Stimulated activated CD8-positive, alpha-beta memory T cell treated with anti-CD3 and anti-CD28 coated beads, Interleukin-12 subunit alpha, Interleukin-12 subunit beta, amount 100 ng/mL, for 1 hour (primary cell): ENCODE measurements at places on chromosomes 5 and 9.

GRCh38 chr5:95153511-95153910 is 131.4 kb downstream of the MCTP1 start:
- no peak for DNase-seq

DNA sequence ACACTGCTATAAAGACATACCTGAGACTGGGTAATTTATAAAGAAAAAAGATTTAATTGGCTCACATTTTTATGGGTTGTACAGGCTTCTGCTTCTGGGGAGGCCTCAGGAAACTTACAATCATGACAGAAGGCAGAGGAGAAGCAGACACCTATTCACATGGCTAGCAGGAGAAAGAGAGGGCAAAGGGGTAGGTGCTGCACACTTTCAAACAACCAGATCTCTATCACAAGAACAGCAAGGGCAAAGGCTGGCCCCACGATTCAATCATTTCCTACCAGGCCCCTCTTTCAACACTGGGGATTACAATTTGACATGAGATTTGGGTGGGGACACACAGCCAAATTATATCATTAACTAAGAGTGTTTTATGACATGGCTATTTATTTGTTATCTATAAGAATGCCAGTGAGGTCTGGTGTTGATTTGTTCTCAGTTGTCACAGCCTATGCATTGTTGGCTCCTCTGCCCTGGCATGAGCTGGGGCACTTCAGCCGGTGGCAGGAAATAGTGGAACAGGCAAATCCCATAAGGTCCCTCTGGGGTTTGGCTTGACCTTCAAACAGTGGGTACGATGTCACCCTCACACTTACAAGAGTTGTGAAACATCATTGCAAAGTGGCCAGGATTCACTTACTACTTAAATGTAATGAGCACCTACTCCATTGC is 44.1 kb downstream of the SPARC start:
- no peak for DNase-seq

DNA sequence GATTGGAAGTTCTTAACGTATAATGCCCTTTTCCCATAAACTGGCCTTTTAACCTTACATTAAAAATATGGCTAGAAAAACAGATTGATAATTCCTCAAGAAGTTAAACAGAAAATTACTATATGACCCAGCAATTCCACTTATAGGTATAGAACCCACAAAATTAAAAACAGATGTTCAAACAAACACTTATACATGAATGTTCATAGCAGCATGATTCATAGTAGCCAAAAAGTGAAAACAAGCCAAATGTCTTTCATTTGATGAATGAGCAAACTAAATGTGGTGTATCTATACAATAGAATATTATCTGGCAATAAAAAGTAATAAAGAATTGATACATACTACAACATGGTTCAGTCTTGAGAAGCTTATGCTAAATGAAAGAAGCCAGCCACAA is 35.5 kb downstream of the POU5F2 start:
- DNase-seq: no peak

- DNase-seq: no peak
Observed at GRCh38 chr5:141878186-141878710, at the start of gene PCDH1. TSS of gene PCDH1 (minus strand) at chr5:141878410. CDS start at chr5:141878262, 148 bp downstream.

- DNase-seq: no peak
Observed at GRCh38 chr5:169384661-169385060, 83.7 kb upstream of the SLIT3 start.

DNA sequence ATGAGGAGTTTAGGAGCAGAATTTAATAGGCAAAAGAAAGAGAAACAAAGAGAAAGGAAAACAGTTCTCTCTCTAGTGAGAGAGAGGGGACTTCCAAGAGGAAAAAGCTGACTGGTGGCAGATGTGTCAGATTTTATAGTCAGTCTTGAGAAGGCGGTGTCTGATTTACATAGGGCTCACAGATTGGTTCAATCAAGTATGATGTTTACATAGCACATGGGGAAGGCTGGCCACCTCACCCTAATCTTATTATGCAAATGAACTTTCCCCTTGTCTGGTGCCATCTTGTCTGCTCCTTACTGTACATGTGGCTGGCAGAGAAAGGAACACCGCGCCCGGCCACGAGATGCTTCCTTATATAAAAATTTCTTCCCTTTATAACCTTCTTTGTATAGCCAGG is 24.7 kb downstream of the UNC13B start:
- no peak for DNase-seq

- no peak for DNase-seq
Observed at GRCh38 chr5:93584596-93585040, 1.6 kb downstream of the NR2F1 start.

DNA sequence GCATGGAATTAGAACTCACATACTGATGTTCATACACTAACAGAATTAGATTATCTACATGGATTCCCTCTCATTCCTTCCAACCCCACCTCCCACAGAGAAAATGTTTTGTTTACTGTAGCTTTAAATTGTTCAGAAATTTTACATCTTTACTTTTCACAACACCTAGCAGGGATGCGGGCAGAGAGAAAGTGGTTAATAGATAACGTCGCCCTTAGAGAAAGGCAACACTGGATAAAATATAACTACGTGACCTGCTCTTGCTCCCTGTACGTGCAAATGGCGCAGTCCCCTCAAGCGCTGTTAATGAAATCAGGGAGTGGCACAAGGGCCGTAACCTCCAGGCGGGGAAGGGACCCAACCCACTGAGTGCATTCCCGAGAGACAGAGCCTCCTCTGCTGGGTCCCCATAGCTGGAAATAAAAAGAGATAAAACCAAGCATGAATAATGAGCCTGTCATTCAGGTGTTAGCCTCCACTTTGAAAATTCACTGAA is 125.3 kb upstream of the DAPK1 start:
- DNase-seq: no peak

- no peak for DNase-seq
Observed at GRCh38 chr9:125634040-125634717, 72.8 kb downstream of the MAPKAP1 start.

- no peak for DNase-seq
Observed at GRCh38 chr5:142016556-142016955, 3.7 kb upstream of the GNPDA1 start.
